CD4-positive, alpha-beta memory T cell (primary cell): ENCODE measurements at places on chromosomes 11 and 22. TPM values are rescaled to one million over a fixed set of nuclear protein-coding genes. Genes with fewer than 3 reads are reported as not detected.
A peak's percentile ranks its signal among the peaks of the same experiment; 100 is the strongest.

GRCh38 chr11:108025387-108026080, 16.8 kb downstream of the CUL5 start:
- no peak for DNase-seq

DNA sequence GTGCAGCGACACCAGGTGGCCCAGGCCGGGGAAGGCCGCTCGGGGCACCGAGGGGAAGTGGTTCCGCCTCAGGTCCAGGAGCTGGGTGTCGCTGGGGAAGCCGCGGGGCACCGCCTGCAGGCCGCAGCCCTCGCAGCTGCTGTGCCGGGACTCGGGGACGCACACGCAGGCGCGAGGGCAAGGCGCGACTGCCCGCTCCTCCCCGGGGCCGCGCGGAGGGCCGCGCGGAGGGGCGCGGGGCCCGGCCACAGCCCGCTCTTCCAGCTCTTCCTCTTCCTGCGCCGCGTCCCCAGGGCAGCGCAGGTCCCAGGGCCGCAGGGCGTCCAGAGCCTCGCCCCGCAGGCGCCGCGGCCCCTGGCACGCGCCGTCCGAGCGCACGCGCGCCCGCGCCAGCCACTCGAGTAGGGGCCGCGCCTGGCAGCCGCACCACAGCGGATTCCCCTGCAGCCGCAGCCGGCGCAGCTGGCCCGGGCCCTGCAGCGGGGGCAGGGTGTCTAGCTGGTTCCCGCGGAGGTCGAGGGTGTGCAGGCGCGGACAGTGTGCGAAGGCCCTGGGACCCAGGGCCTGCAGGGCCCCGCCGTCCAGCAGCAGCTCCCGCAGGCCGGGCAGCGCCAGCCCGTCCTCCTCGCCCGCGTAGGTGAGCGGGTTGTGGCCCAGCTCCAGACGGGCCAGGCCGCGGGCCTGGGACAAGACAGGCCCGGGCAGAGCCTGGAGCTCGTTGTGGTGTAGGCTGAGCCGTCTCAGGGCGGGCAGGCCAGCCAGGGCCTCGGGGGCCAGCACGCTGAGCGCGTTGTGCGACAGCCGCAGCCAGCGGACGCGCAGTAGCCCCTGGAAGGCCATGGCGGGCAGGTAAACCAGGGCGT, 2.8 kb downstream of the CHADL start:
- peak; percentile 82 for DNase-seq

DNA sequence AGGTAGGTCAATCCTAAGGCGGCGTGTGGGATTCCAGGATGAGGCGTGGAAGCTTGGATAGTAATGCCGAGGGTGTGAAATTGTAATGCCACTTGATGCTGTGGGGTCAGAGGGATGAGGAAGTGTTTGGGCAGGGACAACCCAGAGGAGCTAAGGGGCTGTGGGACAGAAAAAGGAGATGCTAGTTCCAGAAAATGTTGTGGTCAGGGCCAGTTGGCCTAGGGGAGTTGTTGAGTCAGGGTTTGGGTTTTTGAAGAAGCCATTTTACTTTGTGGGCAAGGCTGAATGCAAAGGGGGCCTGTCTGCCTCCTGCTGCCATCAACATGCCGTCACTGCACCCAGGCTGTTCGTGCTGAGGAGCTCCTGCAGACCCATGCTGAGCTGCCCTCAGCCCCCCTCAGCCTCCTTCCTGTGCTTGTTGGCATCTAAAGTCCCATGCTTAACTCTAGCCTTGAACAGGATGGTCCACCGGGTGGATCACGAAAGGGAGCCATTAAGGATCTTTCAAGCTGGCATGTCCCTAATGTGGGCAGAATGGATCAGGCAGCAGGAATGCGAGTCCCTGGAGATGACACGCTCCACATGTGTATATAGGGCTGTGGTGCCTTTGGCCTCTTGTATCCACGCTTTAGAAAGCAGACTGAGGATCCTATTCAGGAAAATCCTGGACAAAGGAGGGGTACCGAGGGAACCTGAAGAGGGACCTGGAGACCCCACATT, 2.1 kb downstream of the C11orf16 start:
- DNase-seq: no peak

DNA sequence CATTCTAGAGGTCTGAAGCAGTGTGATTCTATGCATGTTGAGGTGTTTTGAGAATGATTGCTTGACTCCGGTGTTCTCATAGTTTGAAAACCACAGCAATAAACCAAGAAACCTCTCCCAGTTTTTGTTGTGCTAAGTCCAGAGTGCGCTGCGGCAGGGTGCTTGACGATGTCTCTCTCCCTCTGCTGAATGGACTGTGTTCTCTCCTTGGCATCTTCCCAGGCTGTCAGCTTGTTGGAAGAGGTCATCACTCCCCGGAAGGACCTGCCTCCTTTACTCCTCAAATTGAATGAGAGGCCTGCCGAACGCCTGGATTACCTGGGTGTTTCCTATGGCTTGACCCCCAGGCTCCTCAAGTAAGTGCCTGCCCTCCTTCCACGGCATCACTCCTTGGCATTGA, 31.0 kb downstream of the NAT10 start:
- no peak for DNase-seq

GRCh38 chr11:46916286-46917108, 1.9 kb downstream of the LRP4 start:
- no peak for DNase-seq

DNA sequence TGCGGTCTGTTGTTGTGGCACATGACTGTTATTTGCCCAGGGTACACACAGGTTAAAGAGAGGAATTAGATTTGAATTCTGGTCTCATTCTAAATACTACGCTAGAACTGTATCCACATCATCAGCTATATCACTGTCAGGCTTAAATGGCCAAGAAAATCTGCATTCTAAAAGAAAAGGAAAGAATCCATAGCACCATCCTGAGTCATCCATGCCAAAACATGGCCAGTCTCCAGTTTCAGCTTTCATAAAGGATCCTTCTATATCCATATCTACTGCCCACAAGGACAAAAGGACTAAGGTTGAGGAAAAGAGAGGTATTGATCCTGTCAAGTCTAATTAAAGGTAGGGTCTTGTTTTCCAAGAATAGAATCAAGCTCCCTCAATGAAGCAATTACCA, 73.6 kb upstream of the GDPD4 start:
- DNase-seq: no peak

DNA sequence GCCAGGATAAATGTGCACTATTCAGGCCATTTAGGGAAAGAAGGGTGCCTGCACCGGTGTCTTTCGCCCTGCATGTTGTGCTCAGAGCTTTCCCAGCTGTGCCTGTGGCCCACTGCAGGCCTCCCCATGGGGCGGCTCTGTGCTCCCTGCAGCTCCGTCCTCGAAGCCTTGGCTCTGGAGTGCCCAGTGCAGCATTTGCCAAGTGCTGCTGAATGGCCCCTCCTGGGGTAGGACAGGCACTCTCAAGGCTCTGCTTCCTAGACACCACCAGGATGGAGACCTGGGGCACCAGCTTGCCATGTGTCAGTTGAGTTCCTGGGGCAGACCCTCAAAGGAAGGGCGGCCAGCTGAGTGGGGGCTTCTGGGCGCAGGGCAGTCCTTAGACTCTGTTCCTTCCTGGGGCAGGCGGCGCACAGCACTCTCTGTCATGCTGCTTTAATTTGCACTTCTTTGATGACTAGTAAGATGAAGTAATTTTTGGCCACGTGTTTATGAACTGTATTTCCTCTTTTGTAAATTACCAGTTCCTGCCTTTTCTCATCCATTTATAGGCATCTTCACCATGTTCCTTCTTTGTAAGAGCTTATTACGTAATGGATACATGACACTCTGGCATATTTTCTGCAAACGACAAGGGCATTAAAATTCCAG, 32.1 kb upstream of the GNB1L start:
- DNase-seq: peak; percentile 35

- DNase-seq: no peak
These were observed 51.6 kb upstream of the NFRKB start for GRCh38 chr11:129946965-129947364.

GRCh38 chr22:27792452-27793161, 8.9 kb downstream of the MN1 start:
- DNase-seq: no peak

- DNase-seq: peak; percentile 27
These were observed 37.3 kb upstream of the CCDC134 start for GRCh38 chr22:41762980-41763779.

- no peak for DNase-seq
These were observed 93.2 kb upstream of the OR4B1 start for GRCh38 chr11:48123254-48123875.

DNA sequence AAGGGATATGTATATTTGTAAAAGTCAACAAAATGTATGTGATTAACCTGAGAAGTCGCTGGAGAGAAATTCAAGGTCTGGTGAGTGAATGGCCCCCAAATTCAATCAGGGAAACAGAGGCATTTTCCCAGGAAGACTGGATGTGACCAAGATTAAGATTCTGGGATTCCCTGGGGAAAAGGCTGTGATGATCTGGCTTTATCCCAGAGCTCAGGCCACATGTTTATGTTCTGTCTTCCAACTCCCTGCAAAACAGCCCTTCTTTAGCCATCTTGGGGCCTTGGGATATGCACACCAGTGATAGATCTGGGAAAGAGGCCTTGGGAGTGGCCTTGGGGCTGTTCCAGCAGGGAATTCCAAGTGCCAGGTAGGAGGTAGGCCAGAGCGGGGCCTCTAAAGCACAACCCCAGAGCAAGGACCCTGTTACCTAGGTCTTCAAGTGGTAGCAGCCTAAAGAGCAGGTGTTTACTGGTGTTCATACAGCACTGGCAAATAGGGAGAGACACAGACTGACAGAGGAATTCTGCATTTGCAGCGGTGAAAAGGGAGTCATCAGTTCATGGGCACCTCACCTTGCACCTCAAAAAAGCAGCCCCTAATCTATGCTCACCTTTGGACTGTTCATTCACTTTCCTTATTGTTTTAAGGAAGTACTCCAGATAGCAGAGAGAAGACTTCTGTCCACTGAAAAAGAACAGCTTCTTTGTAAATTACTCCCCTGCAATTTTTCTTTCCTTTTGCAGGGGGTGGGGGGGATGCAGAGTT, 312.4 kb downstream of the BUD13 start:
- DNase-seq: no peak

DNA sequence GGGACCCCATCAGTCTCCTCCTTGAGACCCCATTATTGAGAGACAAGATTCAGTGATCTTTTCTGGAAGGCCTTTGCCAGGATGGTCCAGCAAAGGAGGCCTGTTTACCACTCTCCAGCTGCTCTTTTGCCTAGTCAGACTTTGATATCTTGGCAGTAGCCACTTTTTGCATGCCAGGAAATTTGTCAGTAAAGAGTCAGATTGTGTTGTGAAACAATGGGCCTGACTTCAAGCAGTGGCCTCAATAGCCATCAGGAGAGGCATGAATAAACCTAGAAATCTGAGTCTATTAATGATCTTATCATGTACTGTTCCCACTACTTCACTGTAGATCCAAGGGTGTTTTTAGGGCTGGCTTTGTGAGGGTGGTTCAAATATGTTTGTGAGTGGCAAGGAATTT, 479.4 kb downstream of the JRKL start:
- no peak for DNase-seq

- DNase-seq: peak; percentile 67
These were observed 22.8 kb downstream of the ARRB1 start for GRCh38 chr11:75328426-75329277.

DNA sequence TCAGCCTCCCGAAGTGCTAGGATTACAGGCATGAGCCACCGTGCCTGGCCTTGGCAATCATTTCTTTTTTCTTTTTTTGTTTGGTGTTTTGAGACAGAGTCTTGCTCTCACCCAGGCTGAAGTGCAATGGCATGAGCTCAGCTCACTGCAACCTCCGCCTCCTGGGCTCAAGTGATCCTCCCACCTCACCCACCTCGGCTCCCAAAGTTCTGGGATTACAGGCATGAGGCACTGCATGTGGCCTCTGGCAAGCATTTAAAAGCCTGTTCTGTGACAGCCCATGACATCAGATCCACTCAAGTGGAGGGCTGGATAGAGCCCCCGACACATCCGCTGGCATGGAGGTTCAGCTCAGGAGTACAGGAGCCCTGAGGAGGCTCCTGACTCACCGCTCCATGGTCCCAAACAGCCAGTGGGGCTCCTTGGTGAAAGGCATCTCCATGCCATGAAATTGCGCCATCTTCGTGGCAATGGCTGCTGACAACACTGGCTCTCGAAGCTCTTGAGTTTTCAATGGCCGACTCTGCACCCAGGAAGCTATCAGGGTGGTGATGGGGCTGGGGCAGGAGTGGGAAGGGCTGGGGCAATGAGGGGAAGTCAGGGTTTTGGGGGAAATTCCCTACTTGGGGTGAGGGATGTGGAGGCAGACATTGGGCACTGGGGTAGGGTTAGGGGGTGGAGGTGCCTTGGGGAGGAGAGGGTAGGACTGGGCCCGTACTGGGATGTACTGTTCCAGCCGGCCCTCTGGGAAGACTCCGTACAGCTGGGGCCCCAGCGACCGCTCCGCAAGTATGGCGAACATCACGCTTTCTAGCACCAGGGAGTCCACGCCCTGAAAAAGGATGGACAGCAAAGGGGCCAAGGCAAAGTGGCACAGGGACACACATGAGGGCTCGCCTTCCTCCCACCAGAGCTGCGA, 1.4 kb downstream of the CHKB start:
- no peak for DNase-seq

GRCh38 chr11:70458736-70459135, 60.4 kb downstream of the CTTN start:
- DNase-seq: no peak

- DNase-seq: no peak
These were observed 814.2 kb upstream of the TENM4 start for GRCh38 chr11:80255021-80255420.

DNA sequence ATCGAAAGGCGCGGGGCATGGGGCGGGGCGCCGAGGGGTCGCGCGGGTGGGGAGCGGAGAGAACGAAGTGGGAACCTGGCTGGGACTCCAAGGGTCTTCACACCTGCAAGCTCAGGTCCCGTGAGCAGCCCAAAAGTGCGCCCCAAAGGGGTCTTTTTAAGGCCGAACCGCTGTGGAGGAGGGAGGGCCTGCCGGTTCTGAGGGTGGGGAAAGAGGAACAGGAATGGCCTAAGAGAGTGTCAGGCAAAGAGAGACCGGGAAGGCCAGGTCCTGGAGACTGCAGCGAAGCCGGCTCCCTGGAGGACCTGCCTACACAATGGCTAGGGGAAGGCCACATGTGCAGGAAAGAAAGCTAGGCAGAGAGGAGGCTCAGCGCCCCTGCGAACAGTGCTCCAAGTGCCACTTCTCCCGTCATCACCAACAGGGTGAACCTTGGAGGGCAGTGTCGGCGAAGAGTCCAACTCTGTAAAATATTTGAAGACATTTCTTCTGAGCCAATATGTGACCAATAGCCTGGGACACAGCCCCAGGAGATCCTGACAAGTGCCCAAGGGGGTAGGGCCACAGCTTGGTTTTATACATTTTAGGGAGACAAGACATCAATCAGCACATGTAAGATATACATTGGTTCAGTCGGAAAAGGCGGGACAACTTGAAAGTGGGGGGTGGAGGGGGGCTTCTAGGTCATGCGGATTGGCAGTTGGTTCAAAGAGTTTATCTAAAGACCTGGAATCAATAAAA, 710 bp upstream of the DGCR2 start:
- no peak for DNase-seq

DNA sequence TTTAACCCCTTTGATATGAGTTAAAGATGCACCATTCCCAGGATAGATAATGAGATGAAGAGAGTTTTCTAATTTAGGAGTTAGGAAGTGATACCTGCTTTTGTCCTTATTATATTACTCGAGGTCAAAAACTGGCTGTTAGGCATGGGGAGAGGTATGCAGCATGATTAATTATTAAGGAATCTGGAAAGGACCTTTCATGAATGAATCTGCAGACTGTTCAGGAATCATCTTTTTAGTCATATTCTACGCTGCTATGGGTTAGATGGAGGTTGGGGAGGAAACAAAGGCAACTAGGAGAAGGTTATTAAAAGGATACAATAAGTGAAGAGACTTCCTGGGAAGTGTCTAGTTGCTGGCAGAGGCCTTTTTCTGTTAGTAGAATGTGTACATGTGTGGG, 492.4 kb upstream of the CCDC90B start:
- no peak for DNase-seq

Gene FAM83F
- 0.29 TPM for total RNA-seq

Gene SLCO2B1
- total RNA-seq: 2.4 TPM

Gene CLDN5
- not detected for total RNA-seq

Gene CASP12
- total RNA-seq: not detected

Gene ALX4
- total RNA-seq: not detected
